ENCODE measurements at places on chromosomes 16 and 17.

DNA sequence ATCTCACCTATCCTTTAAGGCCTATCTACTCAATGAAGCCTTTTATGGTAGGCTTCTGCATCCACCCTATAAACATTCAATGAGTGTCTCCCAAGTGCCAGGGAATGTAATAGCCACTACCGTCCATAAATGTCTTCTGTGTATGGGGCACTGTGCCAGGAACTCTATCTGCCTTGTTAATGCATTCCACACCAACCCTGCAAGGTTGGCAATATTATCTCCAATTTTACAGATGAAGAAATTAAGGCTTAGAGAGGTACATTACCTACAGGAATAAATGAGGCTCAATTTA is 20.0 kb downstream of the MAP3K14 start:
- no peak for DNase-seq

GRCh38 chr17:76671912-76672262 is 28.3 kb upstream of the ST6GALNAC1 start:
- no peak for DNase-seq

DNA sequence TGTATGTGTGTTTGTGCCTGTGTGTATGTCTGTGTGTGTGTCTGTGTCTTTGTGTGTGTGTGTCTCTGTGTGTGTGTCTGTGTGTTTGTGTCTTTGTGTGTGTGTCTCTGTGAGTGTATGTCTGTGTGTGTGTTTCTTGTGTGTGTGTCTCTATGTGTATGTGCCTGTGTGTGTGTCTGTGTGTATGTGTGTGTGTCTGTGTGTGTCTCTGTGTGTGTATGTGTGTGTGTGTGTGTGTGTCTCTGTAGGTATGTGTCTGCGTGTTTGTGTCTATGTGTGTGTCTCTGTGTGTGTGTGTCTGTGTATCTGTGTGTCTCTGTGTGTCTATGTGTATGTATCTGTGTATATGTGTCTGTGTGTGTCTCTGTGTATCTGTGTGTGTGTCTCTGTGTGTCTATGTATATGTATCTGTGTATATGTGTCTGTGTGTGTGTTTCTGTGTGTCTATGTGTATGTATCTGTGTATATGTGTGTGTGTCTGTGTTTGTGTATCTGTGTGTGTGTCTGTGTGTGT is 70.2 kb downstream of the USP43 start:
- DNase-seq: no peak

GRCh38 chr17:7668482-7668881 is 17.8 kb downstream of the ATP1B2 start:
- no peak for DNase-seq

DNA sequence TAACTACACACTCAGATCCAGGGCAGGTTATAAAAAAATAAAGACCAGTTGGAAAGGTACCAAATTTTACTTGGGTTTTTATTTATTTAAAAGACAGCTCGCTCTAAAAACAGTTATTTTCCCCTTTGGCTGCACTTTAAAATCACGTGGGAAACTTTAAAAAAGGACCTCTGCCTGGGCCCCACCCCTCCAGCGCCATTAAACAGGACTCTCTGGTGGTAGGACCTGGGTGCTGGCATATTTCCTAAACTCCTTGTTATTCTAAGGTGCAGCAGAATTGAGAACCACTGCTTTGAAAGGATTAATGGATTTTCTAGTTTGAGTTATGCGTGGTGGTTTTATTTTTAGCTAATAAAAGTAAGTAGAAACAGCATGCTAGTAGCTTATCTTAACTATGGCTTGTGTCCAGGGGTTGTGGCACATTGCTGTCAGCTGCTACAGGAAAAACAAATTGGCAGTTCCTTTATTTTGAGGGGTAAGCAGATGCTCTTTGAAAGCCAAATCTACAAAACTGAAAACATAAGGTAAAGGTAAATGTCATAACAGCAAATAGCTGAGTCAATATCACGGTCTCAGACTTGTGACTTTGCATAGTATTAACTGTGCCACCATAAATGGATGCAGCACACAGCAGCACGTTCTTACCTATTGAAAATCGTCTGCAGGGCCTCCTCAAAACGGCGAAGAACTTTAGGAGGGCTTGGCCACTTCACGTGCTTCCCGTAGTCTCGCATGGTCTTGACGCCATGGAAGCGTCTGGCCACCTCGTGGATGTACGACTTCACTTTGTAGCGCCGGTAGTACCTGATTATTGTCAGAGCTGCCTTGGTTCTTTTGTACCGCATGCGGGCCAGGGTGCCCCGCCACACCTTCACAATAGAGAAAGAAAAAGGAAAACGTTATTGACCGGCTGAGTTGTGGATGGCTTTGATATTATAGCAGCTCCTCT is 172.0 kb downstream of the CDK5R1 start:
- DNase-seq: peak; percentile 26

- DNase-seq: no peak
These were observed 20.7 kb downstream of the MFSD11 start for GRCh38 chr17:76758570-76758969.

DNA sequence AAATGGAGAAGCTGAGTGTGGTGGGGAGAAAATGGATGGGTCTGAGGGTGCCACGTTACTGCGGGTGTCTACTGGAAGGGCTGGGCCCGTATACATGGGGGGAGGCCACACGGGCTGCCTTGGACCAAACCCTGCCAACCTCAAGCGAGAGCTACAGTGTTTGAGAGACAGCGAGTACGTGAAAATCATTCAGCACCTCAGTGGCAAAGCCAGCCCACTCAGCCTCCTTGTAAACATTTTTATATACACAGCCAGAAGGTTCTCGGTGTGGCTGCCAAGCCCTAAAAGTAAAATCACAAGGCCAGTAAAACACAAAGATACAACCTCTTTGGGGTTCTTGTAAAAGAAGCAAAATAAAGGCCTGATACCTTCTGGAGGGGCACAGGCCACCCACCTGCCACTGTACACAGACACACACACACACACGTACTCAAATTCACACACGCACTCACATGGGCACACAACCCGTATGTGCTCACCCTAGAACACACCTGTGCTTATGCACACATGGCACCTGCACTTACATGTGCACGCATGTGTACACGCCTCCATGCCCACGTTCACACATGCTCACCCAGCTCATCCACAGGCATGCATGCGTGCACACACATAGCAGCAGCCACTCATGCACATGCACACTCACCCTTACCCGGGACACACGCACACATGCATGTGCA is 102.8 kb downstream of the GSG1L start:
- no peak for DNase-seq

DNA sequence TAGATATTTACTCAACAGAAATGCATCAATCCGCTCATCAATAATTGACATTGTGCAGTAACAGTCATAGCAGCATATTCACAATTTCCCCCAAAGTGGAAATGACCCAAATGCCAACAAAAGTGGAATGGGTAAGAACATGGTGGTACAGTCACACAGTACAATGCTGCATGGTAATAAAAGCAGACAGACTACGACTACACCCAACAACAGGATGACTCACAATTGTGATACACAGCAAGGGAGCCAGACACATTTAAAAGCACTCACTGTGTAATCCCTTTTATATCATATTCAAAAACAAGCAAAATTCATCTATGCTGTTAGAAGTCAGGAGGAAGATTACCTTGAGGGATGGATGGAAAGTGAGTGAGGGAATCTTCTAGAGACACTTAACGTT is 76.5 kb upstream of the NUDT7 start:
- no peak for DNase-seq

DNA sequence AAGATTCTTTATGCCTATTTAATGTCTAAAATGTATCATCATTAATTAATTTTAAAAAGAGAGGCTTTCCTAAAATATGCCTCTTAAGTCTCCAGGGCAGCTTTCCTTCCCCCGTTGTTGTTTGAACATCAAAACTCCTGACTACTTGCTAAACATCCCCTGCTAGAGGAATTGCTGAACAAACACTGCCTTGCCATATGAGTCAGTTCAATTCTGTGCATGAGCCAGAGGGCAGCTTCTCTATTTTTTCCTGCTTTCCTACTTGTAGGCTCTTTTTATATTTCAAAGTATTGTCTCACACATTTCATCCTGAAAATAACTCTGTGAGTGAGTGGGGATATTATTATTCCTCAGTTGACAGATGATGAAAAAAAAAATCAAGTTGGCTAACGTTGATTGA is 143.4 kb downstream of the HS3ST4 start:
- DNase-seq: no peak

- DNase-seq: peak; percentile 34
These were observed 5.1 kb upstream of the GGT6 start for GRCh38 chr17:4565209-4566141.

DNA sequence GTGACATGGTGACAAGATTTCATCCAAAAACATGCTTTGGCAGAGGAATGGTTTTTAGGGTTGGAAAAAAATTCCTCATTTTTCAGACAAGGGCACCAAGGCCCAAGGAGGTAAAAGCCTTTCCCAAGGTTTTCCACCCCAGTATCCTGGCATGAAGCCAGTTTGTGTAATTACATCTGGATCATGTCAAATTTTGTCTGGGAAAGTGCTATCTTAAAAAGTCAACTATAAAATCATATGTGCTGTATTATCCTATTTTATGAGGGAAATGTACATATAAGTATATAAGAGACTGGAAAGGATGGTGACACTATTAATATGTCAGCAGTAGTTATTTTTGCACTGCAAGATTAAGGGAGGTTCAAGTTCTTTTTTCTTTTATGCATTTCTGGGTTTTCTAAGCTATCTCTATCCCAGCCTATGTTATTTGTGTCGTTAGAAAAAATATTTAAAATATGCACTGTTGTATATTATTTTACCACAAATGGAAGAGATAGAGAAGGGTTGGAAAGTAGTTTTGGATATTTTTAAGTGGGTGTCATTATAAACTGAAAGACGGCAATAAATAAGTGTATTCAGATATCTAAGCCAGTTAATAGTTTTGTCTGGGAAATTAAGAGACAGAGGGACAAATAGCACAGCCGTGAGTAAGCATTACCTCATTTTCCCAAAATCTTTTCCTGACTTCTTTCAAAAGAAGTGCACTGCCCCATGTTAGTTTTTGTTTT is 13.5 kb upstream of the FBXO47 start:
- no peak for DNase-seq

GRCh38 chr16:2464333-2464732 is 4.4 kb downstream of the TEDC2 start:
- DNase-seq: no peak

GRCh38 chr17:57201481-57201880 is 54.8 kb upstream of the MSI2 start:
- DNase-seq: no peak

DNA sequence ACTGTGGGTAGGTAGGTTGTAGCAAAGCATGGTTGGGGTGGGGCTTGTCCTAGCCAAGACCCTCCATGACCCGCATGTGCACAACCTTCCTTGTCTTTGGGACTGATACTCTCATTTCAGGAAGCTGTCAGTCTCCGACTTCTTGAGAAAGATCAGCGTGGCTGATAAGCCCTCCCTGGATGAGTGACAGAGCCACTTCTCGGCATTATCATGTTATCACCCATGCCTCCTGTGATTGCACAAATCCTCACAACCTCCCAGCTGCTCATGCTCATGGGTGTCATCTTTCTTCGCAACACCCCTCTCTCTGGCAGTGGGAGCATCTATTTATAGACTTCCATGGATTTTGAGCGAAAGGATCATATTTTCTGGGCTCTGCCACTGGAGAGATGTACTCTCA is 314.2 kb downstream of the FOXL1 start:
- DNase-seq: no peak

DNA sequence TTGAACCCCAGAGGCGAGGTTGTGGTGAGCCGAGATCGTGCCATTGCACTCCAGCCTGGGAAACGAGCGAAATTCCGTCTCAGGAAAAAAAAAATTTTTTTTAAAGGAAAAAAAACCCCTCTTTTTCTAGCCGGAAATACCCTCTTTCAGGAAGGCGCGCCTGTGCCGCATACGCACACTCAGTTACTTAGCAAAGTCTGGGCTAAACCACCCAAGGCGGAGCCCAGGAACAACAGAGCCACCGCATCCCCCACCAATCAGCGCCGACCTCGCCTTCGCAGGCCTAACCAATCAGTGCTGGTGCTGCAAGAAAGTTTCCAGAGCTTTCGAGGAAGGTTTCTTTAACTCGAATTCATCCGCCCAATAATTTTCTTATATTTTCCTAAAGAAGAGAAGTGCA is 510.4 kb downstream of the KCNJ18 start:
- DNase-seq: no peak

GRCh38 chr17:36613155-36613554 is 11.8 kb downstream of the MRM1 start:
- peak; percentile 61 for DNase-seq

- no peak for DNase-seq
These were observed 4.4 kb downstream of the CYBA start for GRCh38 chr16:88646345-88647034.

DNA sequence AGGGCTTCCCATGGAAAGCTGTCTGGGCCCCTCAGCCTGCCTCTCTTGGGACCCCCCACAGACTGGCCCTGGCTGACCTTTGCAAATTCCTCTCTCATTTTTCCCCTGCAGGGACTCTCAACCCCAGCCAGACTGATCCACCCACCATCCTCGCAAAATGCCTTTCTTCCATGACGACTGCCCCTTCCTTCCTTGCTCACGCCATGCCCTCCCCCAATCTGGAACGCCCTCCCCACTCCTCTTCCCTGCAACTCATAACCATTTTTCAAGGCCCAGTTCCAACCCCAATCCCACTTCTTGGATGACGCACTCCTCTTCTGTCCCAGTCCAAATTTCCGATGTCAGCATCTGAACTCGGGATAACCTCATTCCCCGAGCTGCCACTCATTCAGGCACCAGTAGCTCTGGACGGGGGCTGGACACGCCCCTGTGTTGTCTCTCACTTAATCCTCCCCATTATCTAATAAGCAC is 1.3 kb upstream of the DNAI2 start:
- no peak for DNase-seq

DNA sequence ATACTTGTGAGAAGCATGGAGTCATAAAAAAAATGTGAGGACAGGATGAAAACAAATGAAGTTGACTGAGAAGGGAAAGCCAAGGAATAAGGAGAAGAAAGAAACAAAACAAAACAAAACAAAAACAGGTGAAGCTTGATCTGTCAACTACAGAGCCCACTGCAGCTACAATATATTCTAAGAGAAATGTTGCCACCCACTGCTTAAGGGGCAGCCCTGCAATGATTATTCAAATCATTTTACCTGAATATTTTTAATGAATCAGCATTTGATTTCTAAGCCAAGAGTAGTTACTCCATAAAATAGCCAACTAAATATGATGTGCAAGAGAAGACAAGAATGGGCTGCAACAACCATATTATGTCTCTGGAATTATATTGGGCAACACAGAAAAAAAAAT is 252.0 kb upstream of the KIF2B start:
- no peak for DNase-seq

DNA sequence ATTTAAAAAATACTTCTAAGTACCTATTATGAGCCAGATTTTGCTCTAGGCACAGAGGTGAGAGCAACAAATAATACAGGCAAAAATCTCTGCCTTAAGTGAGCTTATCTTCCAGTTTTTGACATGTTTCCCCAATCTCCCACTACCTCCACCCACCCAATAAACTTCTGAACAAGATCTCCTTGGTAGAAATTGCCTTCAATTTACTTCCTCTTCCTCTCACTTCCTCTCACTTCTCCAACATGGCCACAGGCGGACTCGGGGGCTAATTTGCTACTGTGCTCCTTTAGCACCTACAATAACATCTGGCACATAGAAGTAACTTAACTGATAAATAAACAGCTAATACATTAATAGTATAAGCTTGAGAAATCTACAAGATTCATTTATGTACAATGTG is 82.6 kb downstream of the CACNG1 start:
- DNase-seq: no peak

GRCh38 chr17:74748279-74748528 is 224 bp upstream of the NHERF1 start:
- DNase-seq: no peak

- no peak for DNase-seq
These were observed 1.4 kb upstream of the PITPNC1 start for GRCh38 chr17:67375716-67376115.

- DNase-seq: no peak
These were observed 45.6 kb upstream of the KCNJ12 start for GRCh38 chr17:21330436-21331160.

All from COR-L47 (cell line).